ENCODE measurements at places on chromosomes 1 and 21.

- no peak for DNase-seq
These were observed 311.2 kb downstream of the NFIA start for GRCh38 chr1:61393575-61393974.

DNA sequence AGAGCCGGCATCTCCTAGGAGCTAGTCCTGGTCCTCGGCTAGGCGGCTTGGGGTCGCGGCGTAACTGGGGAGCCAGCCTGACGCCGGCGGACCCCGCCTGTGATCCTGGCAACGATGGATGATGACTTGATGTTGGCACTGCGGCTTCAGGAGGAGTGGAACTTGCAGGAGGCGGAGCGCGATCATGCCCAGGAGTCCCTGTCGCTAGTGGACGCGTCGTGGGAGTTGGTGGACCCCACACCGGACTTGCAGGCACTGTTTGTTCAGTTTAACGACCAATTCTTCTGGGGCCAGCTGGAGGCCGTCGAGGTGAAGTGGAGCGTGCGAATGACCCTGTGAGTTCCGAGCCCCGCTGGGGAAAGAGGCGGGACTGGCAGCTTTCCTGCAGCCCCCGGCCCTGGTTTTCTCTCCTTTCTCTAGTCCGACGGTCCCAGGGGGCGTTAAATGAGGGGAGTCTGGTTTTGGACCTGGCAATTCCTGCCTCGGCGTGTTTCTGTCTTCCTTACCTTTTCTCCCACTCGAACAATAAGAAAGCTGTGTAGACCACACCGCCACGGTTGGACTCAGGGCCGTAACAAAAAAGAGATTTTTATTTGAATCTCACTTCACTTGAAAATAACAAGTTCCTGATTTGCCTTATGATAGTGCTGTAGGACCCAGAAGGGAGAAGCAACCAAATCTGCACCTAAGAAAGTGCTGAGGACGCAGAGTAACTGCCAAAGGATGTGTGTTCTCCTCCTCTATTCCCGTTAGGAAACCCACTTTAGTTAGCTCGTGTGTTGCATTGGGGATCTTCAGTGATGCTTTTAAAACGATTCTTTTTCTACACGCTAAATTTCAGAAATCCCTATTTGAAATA, at the start of gene SPRTN:
TSS of gene SPRTN (plus strand) at position 24 of the 859 bp plus-strand sequence. CDS start at position 115, 91 bp downstream.
- DNase-seq = no peak

- no peak for DNase-seq
These were observed 20.3 kb downstream of the ZBTB17 start for GRCh38 chr1:15955552-15955951.

DNA sequence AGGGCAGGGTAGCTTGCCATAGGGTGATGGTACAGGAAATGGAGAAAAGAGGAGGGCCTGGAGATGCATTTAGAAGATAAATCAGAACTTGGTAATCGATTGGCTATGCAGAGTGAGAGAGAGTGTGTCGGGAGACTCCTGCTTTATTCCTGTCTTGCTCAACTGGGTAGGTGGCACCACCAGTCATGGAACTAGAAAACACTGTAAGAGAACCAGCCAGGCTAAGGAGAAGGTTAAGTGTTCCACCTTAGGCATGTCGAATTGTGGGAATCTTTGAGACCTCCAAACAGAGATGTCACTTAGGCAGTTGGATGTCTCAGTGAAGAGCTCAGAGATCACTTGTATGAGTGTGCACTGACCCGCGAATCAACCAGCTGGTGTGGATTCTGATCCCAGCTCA, 28.7 kb upstream of the RD3 start:
- no peak for DNase-seq

GRCh38 chr1:119748040-119748439, 20.7 kb downstream of the HMGCS2 start:
- no peak for DNase-seq

GRCh38 chr1:85573322-85573721, 7.2 kb upstream of the CCN1 start:
- DNase-seq = no peak

DNA sequence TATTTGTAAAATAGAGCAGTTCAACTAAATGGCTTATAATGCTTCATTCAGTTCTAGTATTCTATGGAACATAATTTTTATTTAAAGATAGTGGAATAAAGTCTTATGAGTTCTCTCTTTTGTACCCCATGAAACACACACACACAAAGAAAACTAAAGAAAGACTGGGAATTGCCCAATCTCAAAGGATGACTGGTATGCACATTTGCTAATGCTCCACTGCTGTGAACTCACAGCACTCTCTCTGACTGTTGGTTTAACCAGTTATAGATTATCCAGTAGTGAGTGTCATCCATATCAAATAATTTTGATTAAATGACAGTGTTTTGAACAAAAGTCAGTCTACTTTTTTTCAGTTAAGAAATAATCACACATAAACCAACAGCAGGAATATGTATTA, 1082.4 kb upstream of the B3GALT2 start:
- DNase-seq = no peak

DNA sequence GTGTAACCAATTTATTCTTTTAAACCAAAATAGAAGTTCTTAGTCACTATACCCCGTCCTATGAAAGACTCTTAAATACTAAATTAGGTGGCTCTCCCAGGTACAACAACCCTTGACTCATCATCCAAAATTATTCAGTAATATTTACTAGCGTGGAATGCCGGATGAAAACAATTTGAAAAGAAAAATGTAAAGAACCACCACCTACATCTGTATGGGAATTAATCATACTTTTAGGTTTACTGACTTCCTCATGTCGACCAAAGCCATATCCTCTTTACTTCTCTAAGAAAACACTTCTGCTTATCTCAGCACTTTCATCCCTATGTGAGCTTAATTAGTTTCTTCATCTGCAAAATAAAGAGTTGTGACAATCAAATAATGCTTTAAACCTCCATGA, 139.6 kb downstream of the AKT3 start:
- no peak for DNase-seq

All from skeletal muscle cell (primary cell).